Uterus (tissue), 4 donors: ENCODE measurements at places on chromosomes 6 and 20. TPM values are rescaled to one million over a fixed set of nuclear protein-coding genes. Genes with fewer than 3 reads are reported as not detected.

DNA sequence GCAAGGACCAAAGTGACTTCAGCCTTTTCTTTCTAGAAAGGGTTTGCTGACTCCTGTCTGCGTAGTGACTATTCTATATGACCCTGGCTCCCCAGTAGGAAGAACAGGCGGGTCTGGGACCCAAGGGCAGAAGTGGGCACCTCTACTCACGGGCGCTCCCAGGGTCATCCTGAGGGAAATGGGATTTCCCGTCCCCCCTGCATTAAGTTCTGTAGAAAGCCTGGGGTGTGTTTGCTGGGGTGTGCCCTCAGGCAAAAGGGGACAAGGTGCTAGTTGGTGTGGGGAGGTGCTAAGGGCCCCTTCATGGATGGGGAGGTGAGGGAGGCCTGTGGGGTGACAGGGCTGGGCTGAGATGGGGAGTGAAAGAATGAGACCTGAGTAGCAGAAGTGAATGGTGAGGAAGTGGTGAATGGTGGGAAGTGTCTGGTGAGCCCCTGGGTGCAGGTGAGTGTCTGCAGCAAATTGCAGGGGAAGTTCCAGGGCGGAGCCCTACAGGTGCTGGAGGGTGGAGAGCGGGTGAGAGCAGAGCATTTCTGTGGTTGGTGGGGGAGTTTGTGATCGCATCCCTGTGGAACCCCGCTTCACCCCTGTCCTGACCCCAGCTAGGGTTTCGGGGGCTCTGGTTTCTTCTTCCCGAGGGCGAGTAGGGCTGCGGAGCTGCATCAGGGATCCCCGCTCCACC is 21.1 kb downstream of the RAET1L start:
- no peak for DNase-seq

DNA sequence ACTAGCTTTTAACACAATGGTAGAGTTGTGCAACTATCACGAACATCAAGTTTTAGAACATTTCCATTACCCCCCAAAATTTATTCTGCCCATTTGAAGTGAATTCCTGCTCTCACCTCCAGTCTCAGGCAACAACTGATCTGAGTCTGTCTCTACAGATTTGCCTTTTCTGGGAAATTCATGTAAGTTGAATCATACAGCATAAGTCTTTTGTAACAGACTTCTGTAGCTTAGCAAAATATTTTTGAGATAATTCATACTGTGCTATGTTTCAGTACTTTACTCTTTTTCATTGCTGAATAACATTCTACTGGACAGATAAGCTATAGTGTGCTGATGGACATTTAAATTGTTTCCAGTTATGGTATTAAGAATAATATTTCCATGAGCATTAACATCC is 447.3 kb upstream of the GJE1 start:
- DNase-seq: no peak

GRCh38 chr6:15200087-15200486 is 45.8 kb upstream of the JARID2 start:
- DNase-seq: no peak

DNA sequence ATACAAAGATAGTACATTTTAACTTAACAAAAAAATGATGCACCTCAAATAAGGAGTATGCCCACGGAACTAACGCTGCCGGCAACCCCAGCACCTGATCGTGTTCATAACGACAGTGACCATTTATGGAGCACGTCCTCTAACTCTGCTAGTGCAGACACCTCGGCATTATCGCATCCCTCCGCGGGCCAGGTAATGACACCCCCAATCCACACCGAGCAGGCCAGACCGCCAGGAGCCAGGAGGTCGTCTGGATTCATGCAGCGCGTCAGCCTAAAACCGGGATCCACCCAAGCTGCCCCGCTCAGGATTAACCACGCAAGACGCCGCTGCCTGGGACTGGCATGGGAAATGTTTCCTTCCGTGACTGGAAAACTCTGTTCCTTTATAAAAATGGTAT is 34.1 kb downstream of the DACT2 start:
- DNase-seq: no peak

DNA sequence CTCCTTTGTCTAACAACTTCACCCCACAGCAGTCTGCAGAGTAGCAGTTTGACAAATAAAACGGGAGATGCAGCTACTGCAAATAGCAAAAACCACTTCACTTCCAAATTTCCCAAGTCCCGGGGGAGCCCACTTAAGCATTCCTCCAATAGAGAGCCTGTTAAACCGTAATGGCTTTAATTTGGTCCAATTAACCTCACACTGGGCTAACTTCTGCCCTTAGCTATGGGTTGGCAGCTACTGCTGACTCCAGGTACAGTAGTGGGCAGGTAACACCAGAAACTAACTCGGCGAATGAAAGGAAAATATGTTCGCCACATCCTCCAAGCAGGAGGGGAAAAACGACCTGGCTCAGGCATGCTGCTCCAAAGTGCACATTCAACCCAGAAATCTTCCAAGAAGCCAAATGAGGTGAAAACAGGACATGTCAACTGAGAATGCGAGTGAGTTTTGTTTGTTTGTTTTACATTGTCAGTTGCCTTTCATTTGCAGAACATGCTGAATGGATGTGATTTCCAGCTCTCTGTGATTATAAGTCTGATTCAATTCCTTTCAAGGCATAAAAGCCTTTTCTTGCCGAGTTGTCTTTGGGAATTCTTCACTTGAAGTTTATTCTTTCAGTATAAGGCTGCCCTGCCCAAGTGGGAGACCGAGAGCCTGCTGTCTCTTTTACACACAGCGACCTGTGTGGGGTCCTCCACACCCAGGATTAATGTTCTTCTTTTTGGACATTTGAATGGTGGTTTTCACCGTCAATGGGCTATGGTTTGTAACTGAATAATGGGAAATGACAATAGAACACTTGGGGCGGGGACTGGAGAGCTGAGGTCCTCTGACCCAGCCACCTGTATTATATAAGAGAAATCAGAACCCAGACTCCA is 117.3 kb upstream of the ARMC2 start:
- no peak for DNase-seq

DNA sequence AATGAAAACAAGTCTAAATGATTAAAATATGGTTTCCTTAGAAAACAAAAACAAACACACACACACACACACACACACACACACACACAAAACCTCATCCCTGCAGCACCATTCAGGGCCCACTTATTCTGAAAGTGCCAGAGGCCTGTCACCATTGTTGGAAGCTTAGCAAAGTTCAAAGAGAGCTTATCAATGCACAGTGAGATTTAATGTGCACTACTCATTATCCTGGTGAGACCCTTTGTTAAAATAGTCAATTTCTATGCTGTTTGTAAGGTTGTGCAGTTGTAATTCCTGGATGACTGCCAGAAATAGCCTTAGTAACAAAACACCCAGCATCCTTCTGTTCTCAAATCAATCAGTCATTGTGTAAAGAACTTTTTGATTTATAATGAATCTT is 482.9 kb downstream of the GRIK2 start:
- DNase-seq: no peak

DNA sequence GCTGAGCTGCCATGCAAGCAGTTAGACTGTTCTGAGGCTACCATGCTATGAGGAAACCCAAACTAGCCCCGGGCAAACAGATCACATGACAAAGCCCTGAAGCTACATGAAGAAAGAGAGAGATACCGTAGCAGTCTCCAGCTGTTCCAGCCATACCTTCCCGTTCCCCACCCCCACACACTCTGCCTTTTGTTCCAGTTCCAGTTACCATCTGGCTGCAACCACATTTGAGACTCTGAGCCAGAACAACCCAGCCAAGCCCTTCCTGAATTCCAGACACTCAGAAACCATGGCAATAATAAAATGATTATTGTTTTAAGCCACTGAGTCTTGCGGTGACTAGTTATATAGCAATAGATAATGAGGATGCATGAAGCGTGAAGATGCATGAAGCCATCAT is 28.3 kb downstream of the RIN2 start:
- DNase-seq: no peak

DNA sequence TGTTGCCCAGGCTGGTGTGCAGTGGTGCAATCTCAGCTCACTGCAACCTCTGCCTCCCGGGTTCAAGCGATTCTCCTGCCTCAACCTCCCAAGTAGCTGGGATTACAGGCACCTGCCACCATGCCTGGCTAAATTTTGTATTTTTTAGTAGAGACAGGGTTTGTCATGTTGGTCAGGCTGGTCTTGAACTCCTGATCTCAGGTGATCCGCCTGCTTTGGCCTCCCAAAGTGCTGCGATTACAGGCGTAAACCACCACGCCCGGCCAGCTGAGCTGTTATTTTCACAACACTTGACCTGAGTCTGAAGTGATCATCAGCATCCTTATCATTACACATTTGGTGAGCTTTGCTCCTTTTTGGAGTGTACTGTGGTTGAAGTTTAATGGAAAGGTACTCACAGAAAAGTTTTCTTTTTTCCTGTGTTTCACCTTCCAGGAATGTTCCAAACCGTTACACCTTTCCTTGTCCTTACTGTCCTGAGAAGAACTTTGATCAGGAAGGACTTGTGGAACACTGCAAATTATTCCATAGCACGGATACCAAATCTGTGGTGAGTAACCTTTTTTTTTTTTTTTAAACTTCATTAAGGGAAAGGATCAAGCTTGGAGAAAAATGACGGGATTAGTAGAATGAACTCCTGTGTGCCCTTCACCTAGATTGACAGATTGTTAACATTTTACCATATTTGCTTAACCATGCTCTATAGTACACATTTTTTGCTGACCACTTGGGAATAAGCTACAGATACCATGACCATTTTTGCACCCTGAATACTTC is 9.7 kb downstream of the RNF114 start:
- no peak for DNase-seq

- DNase-seq: no peak
Measured at GRCh38 chr6:160959726-160960435, 31.7 kb upstream of the MAP3K4 start.

- DNase-seq: no peak
Measured at GRCh38 chr6:170417881-170418280, 111.3 kb downstream of the FAM120B start.

GRCh38 chr6:169250660-169251059 is 3.0 kb downstream of the THBS2 start:
- peak; percentile 73 for DNase-seq

- DNase-seq: no peak
Measured at GRCh38 chr6:125843593-125843992, 52.8 kb downstream of the NCOA7 start.

DNA sequence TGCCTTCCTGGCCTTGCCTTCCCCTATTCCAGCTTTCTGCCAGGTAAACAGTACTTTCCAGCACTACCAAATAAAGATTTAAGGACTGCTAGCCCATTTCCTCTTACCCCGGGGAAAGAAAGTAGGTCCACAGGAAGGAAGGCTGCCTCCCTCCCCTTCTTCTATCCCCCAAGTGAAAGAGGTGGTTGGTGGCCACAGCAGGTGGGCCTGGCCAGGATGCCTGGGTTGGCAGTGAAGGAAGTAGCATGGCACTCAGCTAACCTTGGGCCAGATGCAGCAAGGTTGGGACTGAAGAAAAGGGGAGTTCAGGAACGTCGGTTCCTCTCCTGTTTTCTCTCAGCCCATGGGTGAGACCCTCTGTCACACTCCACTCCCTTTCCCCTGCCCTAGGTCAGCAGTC is 8.9 kb downstream of the NFKBIL1 start:
- no peak for DNase-seq

- no peak for DNase-seq
Measured at GRCh38 chr6:160927416-160927815, 64.2 kb upstream of the MAP3K4 start.

GRCh38 chr6:5968817-5969734 is 37.6 kb downstream of the NRN1 start:
- DNase-seq: no peak

GRCh38 chr6:96509281-96509680 is 12.3 kb upstream of the UFL1 start:
- no peak for DNase-seq

GRCh38 chr20:31824554-31825313 is 5.6 kb downstream of the MYLK2 start:
- DNase-seq: no peak

DNA sequence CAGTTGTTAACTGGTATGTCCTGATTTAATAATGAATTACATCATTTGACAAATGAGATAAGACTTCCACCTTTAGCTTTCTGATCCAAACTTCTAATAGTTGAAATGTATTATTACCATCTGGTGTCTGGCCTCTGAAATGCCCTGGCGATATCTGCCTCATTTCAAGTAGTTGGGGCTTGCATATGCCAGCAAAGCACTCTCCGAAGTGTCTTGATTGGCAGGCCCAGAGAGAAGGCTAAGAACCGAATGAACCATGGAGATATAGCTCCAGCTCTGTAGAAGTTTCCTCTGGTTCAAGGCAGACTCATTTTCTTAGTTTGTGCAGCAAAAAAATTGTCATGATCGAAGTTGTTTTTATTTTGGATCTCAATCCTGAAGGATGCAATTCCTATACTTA is 13.4 kb upstream of the HIVEP2 start:
- no peak for DNase-seq

- no peak for DNase-seq
Measured at GRCh38 chr20:17771206-17772004, 71.6 kb downstream of the BANF2 start.

DNA sequence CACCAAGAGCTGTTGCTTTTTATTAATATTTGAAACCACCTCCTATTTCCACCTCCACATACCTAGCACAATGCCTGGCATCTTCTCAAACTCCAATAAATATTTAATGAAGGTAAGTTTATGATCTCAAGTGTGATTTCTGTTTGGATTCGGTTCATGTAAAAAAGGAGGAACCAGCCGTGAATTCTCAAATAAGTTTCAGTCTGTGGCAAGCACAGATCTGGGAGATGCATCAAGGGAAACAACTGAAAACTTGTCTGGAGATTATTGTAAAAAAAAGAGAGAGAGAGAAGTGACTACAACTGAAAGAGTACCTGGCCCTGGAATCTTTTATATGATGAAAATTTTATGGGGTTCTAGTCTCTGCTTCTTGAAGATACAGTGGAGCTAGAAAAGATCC is 52.8 kb upstream of the PNRC1 start:
- DNase-seq: no peak

- no peak for DNase-seq
Measured at GRCh38 chr6:68043122-68043398, 592.0 kb upstream of the ADGRB3 start.

DNA sequence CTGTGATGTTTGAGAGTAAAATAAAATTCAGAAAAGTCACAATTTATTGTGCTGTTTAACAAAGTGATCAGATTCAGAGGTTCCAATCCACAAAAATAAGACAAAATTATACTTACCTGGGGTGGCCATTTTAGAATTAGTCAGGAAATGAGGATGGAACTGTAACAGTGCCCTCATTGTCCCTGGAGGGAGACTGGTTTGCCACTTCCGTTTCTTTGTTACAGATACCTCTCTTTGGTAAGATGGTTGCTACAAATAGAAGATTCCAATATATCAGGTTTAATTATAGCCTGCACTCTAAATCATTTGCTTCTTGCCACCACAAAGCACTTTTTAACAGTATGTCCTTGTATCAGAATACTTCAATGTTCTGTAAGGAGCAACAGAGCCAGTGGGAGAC is 95.6 kb downstream of the CTNNBL1 start:
- DNase-seq: no peak

The BMP7 gene
- under 0.01 TPM for total RNA-seq

The MRPS18B gene
- 36.4 TPM for total RNA-seq

The PTGIS gene
- total RNA-seq: 64.7 TPM

The RIN2 gene
- 77.5 TPM for total RNA-seq

The ANGPT4 gene
- 0.55 TPM for total RNA-seq

The HSPA12B gene
- 35.4 TPM for total RNA-seq

The GABRR1 gene
- total RNA-seq: not detected

The COL20A1 gene
- total RNA-seq: not detected

The BTBD3 gene
- 42.4 TPM for total RNA-seq

The SRMS gene
- not detected for total RNA-seq
